ENCODE measurements at places on chromosomes 1 and 21.

- DNase-seq = no peak
Measured at GRCh38 chr1:41484402-41485241, at the start of gene EDN2. Gene EDN2, minus strand, starts transcription at chr1:41484683. Its CDS starts 82 bp downstream, at chr1:41484601.

- no peak for DNase-seq
Measured at GRCh38 chr1:68174738-68175113, 57.6 kb downstream of the WLS start.

DNA sequence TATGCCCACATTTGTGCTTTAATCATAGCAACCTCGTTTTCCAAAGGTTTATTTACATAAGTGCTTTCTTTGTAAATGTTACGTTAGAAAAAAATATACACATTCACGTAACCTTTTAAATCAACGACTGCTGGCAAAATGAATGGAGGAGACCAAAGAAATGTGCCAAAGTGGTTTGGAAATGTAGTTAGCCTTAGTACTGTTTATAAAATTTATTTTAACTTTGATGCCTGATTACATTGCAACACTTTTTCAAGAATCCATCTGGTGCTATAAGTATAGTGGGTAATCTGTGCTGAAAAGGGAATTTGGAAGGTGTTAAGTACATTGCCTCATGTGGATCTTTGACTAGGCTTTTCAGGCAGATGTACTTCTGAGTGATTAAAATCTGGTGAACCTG lies 108.9 kb downstream of the IFI44 start:
- DNase-seq = no peak

DNA sequence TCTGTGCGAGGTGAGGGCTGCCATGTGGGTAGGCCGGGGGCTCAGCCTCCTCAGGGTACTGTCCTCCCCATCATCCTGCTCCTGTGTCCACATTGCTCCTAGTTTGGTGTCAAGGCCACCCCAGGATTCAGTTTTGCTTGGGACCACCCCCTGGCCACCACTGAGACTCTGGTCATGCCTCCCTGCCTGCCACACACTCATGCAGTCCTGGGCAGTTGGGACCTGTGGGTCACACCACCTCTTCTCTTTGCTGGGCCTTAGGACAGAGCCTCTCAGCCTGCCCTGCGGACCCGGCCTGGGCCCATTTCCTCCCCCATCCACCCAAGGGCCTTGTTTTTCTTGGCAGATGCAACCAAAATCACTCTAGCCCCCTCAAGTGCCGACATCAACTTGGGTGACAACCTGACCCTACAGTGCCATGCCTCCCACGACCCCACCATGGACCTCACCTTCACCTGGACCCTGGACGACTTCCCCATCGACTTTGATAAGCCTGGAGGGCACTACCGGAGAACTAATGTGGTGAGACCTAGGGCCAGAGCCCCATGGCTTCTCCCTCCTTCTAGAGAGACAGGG lies 19.4 kb downstream of the TMEM81 start:
- DNase-seq = no peak

GRCh38 chr1:48093147-48093546 lies 96.0 kb upstream of the TRABD2B start:
- DNase-seq = no peak

DNA sequence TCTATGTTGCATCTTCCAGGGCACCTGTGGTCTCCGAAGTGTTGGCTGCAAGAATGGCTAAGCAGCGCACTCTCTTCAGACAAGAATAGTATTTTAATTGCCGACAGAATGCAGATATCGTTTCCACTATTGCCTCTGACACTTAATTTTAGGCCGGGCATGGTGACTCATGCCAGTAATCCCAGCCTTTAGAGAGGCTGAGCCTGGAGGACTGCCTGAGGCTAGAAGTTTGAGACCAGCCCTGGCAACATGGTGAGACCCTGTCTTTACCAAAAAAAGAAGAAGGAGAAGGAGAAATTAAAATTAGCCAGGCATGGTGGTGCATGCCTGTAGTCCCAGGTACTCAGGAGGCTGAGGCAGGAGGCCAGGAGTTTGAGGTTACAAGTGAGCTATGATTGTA lies 306.9 kb downstream of the KIF26B start:
- DNase-seq = no peak

DNA sequence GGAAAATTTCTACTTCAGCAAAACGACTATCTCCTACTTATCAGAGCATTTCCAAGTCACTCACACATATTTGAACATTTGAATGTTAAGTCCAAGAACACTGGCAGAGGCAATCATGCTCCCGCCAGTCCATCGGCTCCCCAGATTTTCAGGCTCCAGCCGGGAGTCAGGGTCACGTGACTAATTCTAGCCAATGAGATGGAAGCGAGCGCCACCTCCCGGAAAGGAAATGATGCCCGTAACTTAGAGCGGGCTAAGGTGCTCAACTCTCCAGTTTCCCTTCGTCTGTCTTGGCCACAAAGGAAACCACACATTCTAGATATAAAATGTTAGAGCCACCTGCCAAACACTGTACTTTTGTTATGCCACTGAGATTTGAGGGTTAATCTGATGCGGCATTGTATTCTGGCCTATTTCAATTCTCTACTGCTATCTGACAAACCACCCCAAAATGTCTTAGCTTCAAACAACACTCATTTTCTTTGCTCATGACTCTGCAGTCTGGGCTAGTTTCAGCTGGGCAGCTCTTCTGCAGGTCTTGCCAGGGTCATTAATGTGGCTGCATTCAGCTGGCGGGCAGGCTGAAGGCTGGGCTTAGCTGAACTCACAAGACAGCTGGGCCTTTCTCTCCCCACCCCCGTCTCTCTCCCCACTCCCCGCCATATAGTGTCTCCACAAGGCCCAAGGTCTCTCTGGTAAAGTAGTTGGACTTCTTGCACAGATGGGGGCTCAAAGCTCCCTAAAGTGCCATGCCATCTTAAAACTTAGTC lies 16.5 kb upstream of the LHX4 start:
- DNase-seq = no peak

GRCh38 chr1:9892563-9893528 lies 17.2 kb downstream of the CTNNBIP1 start:
- DNase-seq = no peak

DNA sequence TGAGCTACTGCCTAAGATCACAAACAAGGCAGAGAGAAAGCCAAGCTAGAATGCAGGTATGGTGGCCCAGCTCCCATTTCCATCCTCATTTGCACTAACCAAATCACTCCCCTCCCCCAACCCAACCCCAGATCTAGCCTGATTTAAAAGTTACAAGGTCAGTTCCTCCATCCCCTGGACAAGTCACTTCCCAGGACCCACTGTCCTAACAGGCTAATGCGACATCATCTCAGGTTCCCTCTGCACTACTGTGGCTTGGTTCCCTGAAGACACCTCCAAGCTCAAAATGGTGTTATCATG lies 2.4 kb downstream of the F11R start:
- DNase-seq = no peak

DNA sequence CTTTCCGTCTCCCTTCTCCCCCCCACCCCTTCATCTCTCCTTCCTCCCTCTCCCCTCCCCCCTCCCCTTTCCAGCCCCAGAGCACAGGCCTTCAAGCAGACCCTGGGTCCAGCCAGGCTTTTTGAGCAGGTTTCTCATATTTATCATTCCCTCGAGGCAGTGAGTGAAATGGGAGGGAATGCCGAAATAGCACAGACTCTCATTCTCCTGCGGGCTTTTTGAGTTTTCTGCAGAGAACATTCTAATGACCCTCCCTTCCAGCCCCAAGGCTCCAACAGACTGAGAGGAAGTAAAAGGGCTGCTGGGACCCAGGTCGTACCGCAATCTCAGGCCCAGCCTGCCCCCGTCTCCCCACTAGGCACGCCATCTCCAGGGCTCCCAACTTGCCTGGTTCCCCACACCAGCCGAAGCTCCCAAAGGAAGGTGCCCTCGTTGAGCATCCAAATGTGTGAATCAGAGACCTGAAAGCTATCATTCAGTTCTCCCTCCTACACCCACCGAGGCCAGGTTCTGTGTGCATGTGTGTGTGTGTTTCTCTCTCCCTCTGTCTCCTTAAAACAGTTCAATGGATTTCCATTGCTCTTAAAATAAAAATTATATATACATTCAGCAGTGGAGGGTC lies 22.3 kb downstream of the ACTA1 start:
- no peak for DNase-seq
